ENCODE measurements at places on chromosomes 13 and 19.

DNA sequence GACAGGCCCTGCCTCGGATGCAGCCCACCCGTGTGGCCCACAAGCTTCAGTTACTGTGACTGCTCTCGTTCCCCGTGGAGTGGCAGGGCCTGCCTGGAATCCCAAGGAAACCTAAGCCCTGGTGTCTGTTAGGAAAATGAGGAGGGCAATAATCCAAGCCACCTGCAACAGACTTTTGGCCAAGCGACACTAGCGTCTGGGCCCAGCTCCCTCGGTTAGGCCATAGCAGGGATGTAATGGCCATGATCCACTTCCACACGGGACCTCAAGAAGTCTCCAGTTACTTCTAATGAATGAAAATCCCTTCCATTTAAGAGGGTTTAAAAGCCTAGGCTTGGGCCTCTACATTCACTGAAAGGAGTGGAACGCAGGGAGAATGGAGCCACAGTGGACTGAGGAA is 8.9 kb downstream of the ZC3H4 start:
- H3K36me3 ChIP-seq, result peaks cover 14% of the 10 kb centered on the region
- no peaks in the 10 kb centered on the region for H3K27me3 ChIP-seq
- H3K4me3 ChIP-seq, result no peak overlapping the region

DNA sequence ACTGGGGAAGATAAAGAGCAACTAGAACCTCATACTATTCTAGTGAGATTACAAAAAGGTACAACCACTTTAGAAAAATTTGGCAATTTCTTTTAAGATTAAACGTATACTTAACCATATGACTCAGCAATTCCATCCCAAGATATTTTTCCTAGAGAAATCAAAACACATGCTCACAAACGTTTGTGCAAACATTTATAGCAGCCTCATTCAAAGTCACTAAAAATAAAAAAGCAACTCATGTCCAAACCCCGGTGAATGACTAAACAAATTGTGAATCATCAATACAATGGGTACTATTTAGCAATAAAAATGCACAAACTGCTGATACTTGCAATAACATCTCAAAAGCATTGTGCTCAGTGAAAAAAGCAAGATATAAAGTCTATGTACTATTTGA is 121.5 kb downstream of the FRY start:
- H3K36me3 ChIP-seq, result no peaks in the 10 kb centered on the region
- H3K27me3 ChIP-seq, result no peaks in the 10 kb centered on the region
- no peaks in the 10 kb centered on the region for H3K4me1 ChIP-seq
- DNase-seq, result peak; percentile 47
- H3K4me3 ChIP-seq, result no peak overlapping the region
- H3K27ac ChIP-seq, result no peak overlapping the region

GRCh38 chr13:71862459-71862943 is 4.5 kb downstream of the DACH1 start:
- H3K27ac ChIP-seq, result no peak overlapping the region
- H3K36me3 ChIP-seq, result no peaks in the 10 kb centered on the region
- DNase-seq, result no peak
- H3K27me3 ChIP-seq, result peaks cover 16% of the 10 kb centered on the region
- no peak overlapping the region for H3K4me3 ChIP-seq

- peaks cover 7% of the 10 kb centered on the region for H3K4me1 ChIP-seq
- DNase-seq, result peak; percentile 73
- H3K27ac ChIP-seq, result no peak overlapping the region
- H3K4me3 ChIP-seq, result no peak overlapping the region
Measured at GRCh38 chr13:110173247-110173818, 133.6 kb downstream of the COL4A1 start.

DNA sequence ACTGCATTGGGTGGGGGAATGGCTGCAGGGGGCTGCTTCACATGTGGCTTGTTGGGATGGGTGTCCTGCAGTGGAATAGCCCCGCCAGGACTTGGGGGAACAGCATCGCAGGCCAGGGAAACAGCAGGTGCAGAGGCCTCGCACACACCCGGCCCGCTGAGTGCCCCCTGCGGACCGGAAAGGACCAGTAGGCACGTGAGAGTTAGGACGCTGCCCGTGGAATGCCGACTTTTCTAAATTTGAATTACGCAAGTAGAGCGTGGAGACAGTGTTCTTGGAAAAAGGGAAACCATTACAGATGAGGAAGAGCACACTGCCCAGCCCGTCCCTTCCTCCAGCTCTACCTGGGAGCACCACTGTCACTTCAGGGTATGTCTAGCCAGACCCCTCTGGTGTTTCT is 11.5 kb downstream of the DNM2 start:
- peaks cover 4% of the 10 kb centered on the region for H3K36me3 ChIP-seq
- no peak overlapping the region for H3K4me3 ChIP-seq
- H3K27ac ChIP-seq, result no peak overlapping the region
- H3K4me1 ChIP-seq, result peaks cover 13% of the 10 kb centered on the region
- no peak for DNase-seq

DNA sequence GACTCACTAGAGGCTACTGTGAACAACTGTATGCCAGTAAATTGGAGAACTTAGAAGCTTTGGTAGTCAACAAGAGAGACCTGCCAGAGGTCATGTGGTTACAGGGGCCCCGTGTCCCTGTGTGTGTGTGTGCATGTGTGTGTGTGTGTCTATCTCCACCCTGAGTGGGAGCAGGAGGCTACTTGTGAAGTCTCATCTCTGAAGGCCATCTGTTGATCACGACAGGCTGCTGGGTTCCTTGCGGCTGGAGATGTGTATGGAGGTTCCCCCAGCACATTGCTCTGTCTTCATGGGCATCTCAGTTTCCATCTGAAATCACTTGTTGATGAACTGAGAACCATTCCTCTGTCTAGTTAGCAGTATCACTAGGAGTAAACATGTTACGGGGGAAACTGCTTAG is 58.2 kb upstream of the TEX29 start:
- DNase-seq, result no peak
- H3K27me3 ChIP-seq, result no peaks in the 10 kb centered on the region
- H3K36me3 ChIP-seq, result peaks cover 42% of the 10 kb centered on the region
- H3K4me3 ChIP-seq, result no peak overlapping the region

GRCh38 chr13:90902255-90902654 is 445.2 kb upstream of the MIR17HG start:
- no peak overlapping the region for H3K4me3 ChIP-seq
- H3K27ac ChIP-seq, result no peak overlapping the region
- no peaks in the 10 kb centered on the region for H3K27me3 ChIP-seq
- H3K36me3 ChIP-seq, result no peaks in the 10 kb centered on the region
- H3K4me1 ChIP-seq, result peaks cover 2% of the 10 kb centered on the region

GRCh38 chr13:33004511-33004910 is 11.7 kb upstream of the KL start:
- H3K4me3 ChIP-seq, result no peak overlapping the region
- no peak overlapping the region for H3K27ac ChIP-seq
- no peaks in the 10 kb centered on the region for H3K36me3 ChIP-seq
- no peaks in the 10 kb centered on the region for H3K27me3 ChIP-seq

DNA sequence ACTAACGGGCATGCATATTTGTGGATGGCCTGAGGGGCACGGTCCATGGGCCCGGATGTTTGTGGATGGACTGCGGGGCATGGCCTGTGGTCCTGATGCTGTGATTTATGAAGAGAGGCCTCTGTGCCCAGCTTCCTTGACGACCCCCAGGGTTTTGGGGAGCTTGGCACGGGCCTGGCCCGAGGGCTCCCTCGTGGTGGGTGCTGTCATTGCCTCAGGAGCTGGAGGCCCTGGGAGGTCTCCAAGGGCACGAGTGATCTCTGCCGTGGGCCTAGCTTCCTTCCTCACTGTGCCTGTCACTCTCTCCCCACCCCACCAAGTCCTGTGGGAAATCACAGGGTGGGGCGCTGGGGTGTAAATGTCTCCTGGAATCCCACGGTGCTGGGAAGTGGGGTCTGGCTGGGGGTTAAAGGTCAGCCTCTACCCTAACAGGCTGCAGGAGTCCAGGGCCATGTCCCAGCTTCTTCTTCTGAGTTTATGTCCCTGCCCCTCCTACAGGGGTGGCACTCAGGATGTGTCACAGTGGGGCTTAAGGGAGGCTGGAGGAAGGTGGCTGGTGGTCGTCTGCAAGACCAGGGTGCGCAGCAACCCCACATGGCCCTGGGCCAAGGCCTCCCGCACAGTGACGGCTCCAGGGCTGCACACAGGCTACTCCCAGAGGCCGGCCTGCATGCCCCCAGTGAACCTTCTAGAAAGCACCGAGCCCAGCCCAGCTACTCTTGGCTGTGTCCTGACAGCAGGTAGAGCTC is 27.6 kb upstream of the RANBP3 start:
- H3K4me3 ChIP-seq, result no peak overlapping the region
- no peaks in the 10 kb centered on the region for H3K27me3 ChIP-seq
- peaks cover 3% of the 10 kb centered on the region for H3K4me1 ChIP-seq
- peaks cover 12% of the 10 kb centered on the region for H3K36me3 ChIP-seq
- H3K27ac ChIP-seq, result no peak overlapping the region

DNA sequence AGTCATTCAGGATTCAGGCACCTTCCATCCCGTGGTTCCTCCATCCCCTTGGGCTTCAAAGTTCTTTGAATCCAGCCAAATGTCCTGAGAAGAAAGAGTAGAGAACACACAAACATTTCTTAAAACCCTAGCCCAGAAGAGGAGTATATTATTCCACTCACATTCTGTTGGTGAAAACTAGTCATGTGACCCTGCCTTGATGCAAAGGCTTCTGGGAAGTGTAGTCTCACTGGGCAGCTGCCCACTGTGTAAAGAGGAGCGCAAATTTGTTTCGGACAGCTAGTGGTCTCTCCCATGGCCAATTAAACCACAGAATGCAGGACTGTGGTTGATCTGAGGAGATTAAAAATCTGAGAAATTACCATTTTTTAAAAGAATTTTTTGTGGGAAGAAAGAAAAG is 304.4 kb downstream of the SUCLA2 start:
- H3K4me1 ChIP-seq, result no peaks in the 10 kb centered on the region
- no peaks in the 10 kb centered on the region for H3K36me3 ChIP-seq
- DNase-seq, result no peak
- no peak overlapping the region for H3K4me3 ChIP-seq
- H3K27me3 ChIP-seq, result no peaks in the 10 kb centered on the region

DNA sequence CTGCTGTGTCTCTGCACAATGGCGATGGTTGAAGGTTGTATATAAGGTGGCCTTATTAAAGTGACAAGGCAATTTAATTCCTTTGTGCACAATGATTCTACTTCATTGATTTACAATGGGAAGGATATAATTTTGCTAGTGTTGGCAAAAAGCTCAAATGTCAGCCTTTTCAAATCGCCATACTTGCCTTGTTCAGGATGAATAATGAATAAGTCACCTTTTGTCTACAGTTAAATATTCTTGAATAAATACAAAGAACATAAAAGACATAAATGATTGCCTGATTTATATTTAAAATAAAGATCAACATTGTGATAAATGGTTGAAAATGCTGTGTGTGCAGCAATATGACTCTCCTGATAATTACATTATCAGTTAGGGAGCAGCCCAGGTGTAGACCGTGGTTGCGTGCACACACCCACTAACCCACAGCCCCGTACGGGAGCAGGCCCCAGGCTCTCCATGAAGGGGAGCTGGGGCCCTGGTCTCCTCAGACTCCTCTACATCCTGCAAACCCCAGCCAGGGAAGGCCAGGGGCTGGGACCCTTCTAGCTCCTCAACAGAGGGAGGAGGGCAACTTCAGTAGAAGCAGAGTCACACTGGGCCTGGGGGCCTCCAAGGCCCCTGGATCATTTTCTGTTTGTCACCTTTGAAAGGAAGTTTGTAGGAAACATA is 64.9 kb downstream of the TEX29 start:
- H3K27me3 ChIP-seq, result peaks cover 22% of the 10 kb centered on the region
- no peaks in the 10 kb centered on the region for H3K4me1 ChIP-seq
- H3K36me3 ChIP-seq, result no peaks in the 10 kb centered on the region
- DNase-seq, result no peak
- H3K27ac ChIP-seq, result no peak overlapping the region

DNA sequence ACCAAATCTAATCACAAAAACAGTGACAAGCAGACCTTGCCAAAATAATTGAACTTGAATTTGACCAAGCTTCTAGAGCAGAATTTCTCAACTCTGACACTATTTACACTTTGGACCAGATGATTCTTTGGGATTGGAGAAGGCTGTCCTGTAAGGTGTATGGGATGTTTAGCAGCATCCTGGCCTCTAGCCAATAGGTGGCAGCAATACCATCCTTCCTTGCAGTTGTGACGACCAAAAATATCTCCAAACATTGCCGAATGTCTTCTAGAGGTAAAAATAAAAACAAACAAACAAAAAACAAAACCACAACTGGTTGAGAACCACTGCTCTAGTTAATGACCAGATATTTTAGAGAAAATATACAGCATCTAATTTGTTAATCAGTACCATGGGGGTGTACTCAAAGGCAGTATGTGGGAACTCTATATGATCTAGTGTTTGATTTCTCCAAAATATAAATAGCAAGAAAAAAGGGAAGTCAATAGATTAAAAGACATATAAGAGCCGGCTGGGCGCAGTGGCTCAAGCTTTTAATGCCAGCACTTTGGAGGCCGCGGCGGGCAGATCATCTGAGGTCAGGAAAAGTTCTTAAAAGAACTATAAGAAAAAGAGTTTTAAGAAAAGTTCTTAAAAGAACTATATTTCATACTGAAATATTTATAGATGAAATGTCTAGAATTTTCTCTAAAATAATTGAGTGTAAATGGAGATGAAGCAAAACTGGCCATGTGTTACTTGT is 60.9 kb upstream of the ZNF527 start:
- peaks cover 2% of the 10 kb centered on the region for H3K4me1 ChIP-seq
- H3K27me3 ChIP-seq, result no peaks in the 10 kb centered on the region
- no peaks in the 10 kb centered on the region for H3K36me3 ChIP-seq
- no peak overlapping the region for H3K4me3 ChIP-seq
- H3K27ac ChIP-seq, result no peak overlapping the region

- no peaks in the 10 kb centered on the region for H3K4me1 ChIP-seq
- peak; percentile 3 for DNase-seq
- H3K27me3 ChIP-seq, result no peaks in the 10 kb centered on the region
- no peaks in the 10 kb centered on the region for H3K36me3 ChIP-seq
Measured at GRCh38 chr13:107144432-107144831, 576.5 kb upstream of the ARGLU1 start.

DNA sequence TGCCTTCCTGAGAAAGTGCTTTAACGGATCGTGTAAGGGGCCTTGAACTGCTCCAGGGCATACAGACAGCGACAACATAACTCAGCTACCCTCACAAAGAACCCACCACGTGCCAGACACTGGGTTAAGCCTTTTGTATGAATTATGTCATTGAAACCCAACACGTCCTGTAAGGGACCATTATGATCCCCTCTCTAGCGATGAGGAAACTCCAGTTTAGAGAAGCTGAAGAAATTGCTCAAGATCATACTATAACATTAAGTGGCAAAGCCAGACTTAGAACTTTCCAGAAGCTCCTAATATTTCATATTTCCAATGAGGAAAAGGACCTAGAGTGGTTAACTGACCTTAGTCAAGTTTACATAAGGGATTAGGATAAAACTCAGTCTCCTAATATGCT is 57.0 kb upstream of the RAP2A start:
- no peaks in the 10 kb centered on the region for H3K27me3 ChIP-seq
- no peak overlapping the region for H3K4me3 ChIP-seq
- peaks cover 26% of the 10 kb centered on the region for H3K36me3 ChIP-seq
- no peak for DNase-seq
- H3K4me1 ChIP-seq, result no peaks in the 10 kb centered on the region

GRCh38 chr13:111042661-111043226 is 72.4 kb upstream of the ARHGEF7 start:
- no peak overlapping the region for H3K27ac ChIP-seq
- no peak for DNase-seq
- H3K4me3 ChIP-seq, result no peak overlapping the region
- H3K27me3 ChIP-seq, result peaks cover 15% of the 10 kb centered on the region
